ENCODE measurements at places on chromosomes 7 and 10.

GRCh38 chr7:151088856-151089699 lies 2.8 kb downstream of the AGAP3 start:
- DNase-seq, result no peak

- DNase-seq, result no peak
Observed at GRCh38 chr7:15214976-15215375, 312.4 kb upstream of the DGKB start.

- no peak for DNase-seq
Observed at GRCh38 chr10:3195726-3196125, 23.1 kb upstream of the PITRM1 start.

- DNase-seq, result no peak
Observed at GRCh38 chr10:70704211-70704610, 31.9 kb downstream of the ADAMTS14 start.

DNA sequence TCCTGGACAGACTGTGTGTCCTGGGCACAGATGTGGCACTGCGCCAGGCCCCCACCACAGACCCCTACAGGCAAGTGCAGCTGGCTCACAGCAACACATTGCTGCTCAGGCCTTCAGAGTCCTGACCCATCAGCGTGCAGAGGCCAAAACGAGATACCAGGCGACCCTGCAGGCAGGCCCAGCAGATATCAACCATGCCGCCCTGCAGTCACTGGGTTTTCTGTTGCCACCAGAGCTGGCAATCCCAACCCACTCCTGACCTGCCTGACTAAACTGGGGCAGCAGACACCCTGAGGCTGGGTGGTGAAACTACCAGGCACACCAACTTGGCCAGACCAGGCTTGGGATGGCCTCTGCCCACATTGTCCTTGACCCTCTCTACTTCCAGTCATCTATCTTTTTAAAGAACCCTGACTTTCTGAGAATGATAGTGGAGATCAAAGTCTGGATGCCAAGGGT lies 20.3 kb downstream of the ZCCHC24 start:
- DNase-seq, result no peak

DNA sequence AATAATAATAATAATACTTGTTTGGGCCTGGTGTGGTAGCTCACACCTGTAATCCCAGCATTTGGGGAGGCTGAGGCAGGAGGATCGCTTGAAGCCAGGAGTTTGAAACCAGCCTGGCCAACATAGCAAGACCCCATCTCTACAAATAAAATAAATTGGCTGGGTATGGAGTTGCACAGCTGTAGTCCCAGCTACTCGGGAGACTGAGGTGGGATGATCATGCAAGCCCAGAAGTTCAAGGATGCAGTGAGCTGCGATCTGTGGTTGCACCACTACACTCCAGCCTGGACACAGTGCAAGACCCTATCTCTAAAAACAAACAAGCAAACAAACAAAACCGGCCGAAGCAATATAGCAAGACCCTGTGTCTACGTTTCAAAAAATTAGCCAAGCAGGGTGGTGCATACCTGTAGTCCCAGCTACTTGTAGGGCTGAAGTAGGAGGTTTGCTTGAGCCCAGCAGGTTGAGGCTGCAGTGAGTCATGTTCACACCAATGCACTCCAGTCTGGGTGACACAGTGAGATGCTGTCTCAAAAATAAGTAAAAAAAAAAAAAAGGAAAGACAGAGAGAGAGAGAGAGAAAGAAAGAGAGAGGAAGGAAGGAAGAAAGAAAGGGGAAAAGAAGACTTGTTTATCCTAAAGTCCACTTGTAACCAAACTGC lies 85.6 kb upstream of the KDM7A start:
- DNase-seq, result no peak

DNA sequence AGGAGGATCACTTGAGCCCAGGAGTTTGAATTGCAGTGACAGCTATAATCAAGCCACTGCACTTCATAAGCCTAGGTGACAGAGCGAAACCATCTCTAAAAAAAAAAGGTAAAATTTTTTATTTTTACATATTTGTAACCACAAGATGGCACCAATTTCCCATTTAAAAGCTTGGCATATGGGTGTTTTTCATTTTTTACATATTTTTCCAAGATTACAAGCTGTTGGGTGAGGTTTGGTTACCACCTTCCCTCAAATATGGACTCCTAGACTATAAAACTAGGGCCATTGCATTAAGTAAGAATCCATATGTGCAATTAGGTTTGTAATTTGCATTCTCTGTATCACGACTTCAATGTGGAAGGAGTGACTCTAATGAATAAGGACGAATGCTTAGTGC lies 129.3 kb upstream of the ACBD5 start:
- DNase-seq, result no peak

DNA sequence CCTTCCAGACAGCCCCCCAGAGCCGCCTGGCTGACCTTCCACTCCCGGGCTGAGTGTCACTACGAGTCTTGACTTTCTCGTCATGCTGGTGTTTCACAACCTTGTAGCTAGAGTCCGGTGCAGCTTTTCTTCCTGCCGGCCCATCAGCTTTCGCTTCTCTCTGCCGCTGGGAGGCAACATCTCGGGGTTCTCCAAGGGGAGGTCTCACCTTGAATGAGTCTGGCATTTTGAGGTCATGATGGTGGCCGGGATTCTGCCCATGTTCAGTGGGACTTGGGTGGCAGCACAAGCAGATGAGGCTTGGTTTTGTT lies 285.2 kb downstream of the CAMK1D start:
- DNase-seq, result no peak

DNA sequence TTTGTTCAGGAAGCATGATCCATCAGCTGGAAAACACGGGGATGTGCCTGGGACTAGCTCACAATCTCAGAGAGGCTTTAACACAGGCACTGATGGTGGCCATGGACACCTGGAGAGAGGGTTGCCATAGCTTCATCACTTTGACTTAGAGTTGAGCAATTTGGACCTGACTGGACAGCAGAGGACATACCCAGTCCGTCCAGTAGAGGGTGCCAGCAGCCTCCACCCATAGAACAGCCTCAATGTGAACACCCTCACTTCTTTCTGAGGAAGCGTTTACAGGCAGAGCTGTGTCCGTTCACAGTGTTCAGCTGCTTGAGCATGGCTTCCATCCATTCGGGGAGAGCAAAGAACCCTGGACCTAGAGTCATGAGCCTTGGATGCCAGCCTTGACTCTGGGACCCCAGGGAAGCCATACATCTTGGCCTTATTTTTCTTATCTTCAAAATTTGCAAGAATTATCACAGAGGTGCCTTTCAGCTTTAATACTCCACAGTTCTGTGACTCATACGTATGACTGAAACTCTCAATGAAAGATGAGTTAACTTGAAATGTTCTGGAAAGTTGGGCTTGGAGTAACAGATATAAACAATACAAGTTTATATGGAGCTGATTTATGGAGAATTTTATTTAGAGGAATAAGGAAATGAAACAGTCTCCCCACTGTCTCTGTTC lies 302.9 kb upstream of the PODXL start:
- DNase-seq, result peak; percentile 1

DNA sequence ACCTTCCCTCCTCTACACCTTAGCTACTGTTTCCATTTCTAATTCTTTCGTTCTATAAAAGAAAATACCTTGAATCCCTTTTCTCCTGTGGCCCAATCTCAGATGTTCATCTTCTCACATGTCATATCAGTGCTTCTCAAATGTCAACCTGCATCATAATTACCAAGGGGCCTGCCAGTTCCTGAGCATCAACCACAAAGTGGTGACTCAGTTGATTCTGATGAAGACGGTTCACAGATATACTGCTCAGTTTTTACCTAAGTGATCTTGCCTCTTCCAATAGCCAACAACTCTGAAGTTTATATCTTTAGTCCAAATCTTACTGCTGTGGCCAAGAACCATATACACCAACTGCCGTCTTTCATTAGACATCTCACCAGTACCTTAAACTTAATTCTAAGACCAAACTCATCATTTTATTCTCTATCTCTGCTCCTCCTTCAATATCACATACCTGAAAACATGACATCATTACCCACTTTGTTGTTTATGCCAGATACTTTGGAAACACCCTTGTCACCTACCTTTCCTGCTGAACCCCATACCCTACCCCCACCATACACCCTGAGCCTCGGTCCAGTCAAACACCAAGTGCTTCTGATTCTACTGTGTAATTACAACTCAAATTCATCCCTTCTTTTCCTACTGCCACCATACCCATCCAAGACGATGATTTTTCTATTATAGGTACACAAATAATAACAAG lies 115.5 kb downstream of the LMBR1 start:
- DNase-seq, result no peak

- DNase-seq, result no peak
Observed at GRCh38 chr7:25643286-25643685, 415.0 kb upstream of the NPVF start.

DNA sequence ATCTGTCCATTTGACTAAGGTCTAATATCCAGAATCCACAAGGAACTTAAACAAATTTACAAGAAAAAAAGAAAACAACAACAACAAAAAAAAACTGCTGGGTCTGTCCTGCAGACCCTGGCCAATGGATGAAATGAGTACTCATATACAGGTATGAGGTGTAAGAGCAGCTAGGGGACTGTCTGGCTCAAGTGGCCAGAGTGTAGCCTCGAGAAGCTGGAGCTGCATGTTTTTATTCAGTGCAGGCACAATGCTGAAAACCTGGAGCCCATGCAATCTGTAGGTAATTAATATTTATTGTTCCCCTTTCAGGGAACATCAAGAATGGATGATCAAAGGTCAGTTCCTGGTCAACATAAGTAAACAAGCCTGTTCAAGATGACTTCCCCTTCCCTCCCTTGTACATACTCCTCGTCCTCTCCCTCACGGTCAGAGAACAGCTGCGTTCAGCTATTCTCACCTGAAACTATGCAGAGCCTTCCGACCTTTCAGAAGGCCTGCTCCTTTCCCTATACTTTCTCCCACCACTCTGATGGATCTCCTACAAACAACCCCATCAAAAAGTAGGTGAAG lies 15.5 kb downstream of the CYP2C19 start:
- no peak for DNase-seq

DNA sequence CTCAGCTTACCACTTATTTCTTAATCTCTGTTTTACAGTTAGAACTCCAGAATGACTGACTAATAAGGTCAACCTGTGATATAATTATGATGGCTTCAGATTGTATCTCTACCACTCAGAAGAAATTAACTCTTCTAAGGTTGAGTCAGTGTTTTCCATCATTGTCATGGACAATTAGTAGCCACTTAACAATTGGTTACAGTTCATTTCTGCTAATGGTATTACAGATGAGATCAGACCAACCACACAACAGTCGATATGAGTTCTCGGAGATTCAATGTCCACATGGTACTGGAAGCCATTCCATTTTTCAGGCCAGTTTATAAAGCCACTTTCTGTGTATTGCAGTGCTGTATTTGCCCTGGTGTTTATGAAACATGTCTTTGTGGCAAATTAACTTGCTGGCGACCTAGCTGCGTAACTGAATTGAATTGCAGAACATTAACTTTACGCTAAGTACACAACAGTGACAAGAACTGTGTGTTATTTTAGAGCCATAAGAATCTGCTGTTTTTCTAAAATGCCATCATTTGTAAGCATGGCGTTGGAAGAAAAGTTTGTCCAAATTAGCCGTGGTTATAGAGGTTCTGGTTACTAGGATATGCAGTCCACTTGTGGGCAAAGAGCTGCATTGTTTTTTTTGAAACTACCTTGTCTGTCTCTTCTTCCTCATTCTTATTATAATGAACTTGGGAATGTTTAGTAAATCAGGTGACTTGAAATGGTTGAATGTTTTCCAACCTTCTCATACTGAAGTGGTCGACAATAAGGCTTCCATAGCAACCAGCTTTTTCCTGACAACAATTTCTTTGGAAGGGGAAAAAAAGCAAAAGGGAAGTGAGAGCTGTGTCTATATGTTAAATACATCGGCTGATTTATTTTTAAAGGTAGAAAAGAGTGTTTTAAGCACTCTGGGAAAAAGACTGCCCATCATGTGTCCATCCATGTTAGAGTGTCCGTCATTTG lies 76.4 kb downstream of the CELF2 start:
- DNase-seq, result no peak

- no peak for DNase-seq
Observed at GRCh38 chr7:149459540-149460452, 1.1 kb downstream of the ZNF777 start.

GRCh38 chr10:126147866-126148587 lies 240.2 kb downstream of the ADAM12 start:
- no peak for DNase-seq

- no peak for DNase-seq
Observed at GRCh38 chr10:74929197-74929596, 102.8 kb downstream of the KAT6B start.

DNA sequence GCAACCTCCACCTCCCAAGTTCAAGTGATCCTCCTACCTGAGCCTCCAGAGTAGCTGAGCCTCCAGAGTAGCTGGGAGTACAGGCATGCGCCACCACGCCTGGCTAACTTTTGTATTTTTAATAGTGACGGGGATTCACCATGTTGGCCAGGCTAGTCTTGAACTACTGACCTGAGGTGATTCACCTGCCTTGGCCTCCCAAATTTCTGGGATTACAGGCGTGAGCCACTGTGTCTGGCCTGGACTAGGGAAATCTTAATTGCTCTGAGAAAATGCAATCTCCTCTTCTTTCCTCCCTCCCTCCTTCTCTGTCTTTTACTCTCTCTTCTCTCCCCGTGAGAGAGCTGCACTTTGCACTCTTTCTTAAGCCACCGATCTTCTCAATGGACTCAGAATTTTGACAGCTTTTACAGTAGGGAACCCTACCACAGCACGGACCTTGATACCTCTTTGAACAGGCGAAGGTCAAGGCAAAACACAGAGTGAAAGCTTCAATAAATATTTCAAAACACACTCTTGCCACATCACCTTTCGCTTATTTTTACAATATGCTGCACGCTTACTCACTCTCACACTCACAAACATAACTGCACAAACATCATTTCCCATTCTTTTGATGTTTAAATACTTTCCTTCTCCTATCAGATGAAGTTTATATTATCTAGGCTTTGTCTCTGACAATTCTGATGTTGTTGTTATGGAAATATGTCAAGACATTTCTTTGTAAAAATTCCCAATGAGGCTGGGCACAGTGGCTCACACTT lies 173.4 kb upstream of the NRP1 start:
- DNase-seq, result no peak

DNA sequence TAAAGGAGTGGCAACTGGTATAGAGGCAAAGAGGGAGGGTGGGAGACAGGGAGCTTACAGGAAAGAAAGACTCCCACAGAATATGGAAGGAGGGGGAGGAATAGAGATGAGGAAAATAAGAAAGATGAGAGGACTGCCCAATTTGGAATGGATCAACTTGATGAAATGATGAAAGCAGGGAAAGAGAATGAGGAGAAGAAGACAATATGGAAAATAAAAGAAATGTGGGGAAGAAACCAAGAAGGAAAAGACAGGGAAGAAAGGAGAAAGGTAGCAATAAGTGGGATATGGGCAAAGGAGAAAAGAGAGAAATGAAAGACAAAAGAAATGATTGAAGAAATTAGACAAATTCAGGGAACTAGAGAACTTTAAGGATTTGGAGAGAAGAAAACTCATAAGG lies 3.0 kb downstream of the KEL start:
- no peak for DNase-seq

Measured in stimulated activated CD8-positive, alpha-beta memory T cell treated with anti-CD3 and anti-CD28 coated beads, Interleukin-12 subunit alpha, Interleukin-12 subunit beta, amount 100 ng/mL, for 4 hours (primary cell).